ENCODE measurements at places on chromosomes 7 and 10.

- DNase-seq = no peak
These were observed 135.9 kb downstream of the LRRC4 start for GRCh38 chr7:127895360-127895759.

DNA sequence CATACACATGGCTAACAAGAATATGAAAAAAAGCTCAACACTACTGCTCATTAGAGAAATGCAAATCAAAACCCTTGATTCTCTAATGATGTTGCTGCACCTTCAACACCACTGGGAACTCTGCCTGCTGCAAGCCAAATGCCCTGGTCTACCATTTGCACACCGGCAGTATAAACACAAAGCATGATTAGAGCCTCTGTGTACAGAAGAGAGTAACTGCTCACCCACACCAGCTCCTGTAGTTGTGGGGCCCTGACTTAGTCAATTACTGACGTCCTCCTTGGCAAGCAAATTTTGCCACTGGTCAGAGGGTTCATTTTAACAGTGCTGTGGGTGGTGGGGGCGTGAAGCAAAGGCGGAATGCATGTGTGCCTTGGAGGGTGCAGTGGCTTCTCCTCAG lies 96.1 kb upstream of the RHEB start:
- no peak for DNase-seq

DNA sequence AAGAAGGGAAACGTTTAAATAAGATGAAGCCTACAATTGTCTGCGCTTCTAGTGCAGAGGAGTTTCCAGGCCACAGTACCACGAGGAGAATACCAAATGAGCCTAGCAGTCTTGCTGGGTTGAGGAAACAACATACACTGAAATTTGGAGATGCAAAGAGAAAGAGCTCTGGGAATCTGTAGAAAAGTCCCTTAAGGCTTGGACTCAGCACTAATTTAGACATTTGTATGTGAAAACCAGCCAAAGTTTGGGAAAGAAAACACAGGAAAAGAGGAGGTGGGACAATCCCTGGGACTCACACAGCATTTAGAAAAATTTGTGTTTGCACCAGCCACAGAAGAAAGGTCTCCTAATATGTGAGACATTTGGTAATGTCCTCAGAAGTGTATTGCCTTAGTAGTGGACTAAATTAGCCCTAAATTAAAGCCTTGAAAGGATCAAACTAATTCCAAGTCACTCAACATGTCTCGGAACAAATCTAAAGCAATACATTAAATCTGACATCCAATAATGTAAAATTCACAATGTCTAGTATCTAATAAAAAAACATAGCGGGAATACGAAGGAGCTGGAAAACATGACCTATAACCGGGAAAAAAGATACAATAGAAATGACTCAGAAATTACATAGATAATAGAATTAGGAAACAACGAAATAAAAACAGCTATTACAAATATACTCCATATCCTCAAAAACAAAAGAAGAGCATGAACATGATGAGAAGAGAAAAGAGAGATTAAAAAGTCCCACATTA lies 187.1 kb upstream of the NAMPT start:
- DNase-seq = no peak

GRCh38 chr10:87101996-87102395 lies 7.0 kb downstream of the SHLD2 start:
- DNase-seq = no peak

DNA sequence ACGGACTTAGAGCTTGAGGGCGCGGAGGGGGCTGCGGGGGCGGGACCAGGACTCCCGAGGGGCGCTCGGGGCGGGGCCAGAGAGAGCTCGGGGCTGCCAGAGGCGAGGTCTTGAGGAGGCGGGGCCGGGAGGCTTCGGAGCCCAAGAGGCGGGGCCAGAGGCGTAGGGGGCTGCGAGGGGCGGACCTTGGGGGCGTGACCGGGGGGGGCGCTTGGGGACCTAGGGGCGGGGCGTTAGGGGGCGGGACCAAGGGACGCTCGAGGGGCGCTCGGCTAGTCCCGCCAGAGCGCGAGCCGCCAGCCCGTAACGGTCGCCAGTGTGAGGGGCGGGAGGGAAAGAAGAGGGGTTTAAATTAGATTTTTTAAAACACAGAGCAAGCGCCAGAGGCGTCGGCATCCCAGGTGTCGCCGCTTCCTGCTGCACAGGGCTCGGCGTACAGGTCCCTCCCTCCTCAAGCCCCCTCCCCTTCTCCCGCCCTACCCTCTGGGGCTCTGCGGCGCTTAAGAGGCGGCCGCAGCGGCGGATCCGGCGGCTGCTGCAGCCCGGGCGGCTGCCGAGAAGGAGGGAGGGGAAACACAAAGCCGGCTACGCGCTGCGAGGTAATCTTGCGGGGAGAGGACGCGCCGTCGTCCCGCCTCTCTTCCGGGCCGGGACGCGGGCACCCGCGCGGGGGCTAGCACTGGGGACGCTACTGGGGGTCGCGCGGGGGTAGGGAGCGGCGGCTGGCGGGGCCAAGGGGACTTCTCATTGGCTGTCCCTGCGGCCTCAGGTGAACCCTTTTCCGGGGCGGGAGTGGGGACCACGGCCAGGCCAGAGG lies at the start of gene ADD3:
Gene ADD3, plus strand, starts transcription at position 284 of the 817 bp plus-strand sequence. CDS start 92,670 bp downstream, outside the sequence.
- peak; percentile 58 for DNase-seq

All from HFF-Myc (cell line).